ENCODE measurements at places on chromosomes 2 and 18.

GRCh38 chr18:24219561-24220317 lies 80.9 kb downstream of the CABYR start:
- DNase-seq = no peak

GRCh38 chr2:65999796-66000195 lies 435.1 kb upstream of the MEIS1 start:
- peak; percentile 11 for DNase-seq

DNA sequence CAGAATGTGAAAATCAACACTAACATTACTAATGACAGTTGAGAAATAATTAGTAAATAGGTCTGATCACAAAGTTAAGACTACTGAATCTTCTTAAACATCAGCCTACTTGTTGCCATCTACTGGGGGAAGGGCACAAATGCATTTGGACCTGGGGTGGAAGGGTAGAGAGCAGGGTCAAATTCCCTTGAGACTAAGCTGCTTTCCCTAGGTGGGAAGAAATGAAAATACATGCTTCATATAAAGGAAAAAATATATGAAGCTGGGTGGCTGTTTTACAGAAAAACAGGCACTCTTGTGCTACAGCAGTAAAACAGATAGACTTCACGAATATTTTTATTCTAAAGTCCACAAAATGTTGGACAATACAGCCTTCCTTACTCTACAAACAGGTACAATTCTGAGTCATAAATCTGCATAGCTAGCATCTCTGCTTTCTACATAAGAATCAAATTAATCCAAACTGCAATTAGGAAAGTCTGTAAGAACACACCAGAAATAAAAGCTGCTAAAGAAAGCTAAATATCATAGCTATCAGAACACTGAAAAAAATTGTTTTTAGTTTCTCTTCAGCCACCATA lies 10.9 kb downstream of the TRIP12 start:
- no peak for DNase-seq

DNA sequence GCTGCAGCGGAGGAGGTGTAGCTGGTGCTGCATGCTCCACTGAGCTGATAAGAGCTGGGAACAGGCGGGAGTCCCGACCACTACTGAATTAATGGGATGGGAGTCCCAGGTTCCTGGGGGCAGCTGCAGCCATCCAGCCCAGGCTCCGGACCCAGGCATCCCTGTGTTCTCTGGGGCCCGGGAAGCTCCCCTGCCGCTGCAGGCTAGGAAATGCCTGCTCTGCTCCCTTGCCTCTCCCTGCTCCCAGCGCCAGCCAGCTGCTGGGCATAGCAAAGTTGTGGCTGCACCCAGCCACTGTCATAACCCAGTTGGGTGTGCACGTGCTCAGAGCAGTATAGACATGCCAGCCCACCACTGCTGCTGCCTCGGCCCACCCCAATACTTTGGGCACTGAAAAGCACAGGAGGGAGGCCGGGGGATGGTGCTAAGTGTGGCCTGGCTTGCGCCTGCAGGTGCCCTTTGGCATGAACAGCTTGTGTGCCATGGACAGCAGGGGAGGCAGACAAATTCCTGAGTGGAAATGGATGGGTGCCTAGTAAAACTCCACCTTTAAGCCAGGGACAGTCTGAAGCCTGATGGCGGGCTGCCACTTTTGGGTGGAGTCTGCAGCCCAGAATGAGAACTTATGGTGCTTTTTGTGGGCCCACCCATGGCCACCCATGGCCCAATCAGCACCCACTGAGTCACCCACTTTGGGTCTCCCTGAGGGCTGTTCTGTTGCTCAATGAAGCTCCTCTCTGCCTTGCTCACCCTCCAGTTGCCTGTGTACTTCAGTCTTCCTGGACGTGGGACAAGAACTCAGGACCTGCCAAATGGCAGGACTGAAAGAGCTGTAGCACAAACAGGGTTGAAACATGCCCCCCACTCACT lies 219.3 kb upstream of the TMEFF2 start:
- DNase-seq = no peak

DNA sequence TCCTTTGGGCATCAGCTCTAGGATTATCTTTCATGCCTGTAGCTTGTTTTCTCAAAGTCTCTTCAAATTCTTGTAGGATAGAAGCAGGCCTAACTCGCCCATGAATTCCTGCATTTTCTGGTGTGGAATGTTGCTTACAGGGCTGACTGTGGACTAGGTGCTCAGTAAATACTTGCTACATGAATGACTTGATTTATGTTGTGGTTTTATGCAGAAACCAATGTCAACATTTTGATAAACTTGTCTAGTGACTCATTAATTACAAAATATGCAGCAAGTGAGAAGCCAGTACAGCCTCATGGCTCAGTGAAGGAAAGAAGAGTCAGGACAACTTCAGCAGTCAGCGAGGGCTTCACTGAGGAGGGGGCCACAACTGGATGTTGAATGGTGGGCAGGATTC lies 110.6 kb upstream of the SIX2 start:
- peak; percentile 62 for DNase-seq

DNA sequence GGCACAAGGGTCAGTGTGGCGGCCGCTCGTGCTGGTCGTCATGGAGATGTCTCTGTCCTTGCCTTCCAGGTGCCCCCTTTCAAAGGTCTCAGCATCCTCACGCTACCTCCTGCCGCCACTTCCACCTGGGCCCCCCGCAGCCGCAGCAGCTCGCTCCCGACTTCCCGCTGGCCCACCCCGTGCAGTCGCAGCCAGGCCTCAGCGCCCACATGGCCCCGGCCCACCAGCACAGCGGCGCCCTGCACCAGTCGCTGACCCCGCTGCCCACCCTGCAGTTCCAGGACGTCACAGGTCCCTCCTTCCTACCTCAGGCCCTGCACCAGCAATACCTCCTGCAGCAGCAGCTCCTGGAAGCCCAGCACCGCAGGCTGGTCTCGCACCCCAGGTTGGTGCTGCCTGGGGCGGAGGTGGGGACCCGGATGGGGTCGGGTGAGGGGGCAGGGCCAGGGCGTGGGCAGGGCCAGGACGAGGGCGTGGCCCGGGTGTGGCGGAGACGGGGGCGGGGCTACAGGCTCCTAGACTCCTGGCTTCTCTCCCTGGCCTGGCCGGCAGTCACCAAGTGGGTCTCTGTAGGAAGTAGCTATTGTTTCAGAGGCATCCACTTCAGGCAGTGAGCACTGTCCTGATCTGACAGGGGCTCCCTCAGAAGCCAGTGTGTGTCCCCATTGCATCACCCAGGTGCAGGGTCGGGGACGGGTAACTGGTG lies 223.7 kb downstream of the LOXHD1 start:
- no peak for DNase-seq

GRCh38 chr2:102585847-102586404 lies 33.4 kb upstream of the SLC9A2 start:
- peak; percentile 17 for DNase-seq

GRCh38 chr2:208490492-208490891 lies 83.9 kb downstream of the PTH2R start:
- DNase-seq = no peak

DNA sequence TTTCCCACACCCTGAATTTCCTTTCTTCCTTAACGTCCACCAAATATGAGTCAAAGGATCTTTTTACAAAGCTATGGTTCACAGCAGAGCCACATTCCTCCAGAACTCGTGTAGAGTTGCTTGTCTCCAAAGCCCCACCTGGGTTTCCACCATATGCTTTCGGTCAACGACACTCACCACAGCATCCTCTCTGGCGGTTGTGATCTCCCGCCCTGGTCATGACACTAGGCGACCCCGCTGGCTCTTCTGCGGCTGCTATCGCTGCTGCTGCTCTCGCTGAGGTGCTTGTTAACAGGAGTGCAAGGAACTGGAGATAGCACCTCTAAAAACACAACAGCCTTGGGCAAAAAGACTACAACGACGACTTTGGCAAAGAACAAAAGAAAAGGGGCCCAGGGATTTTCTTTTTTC lies 340 bp downstream of the SLC40A1 start:
- DNase-seq = no peak

DNA sequence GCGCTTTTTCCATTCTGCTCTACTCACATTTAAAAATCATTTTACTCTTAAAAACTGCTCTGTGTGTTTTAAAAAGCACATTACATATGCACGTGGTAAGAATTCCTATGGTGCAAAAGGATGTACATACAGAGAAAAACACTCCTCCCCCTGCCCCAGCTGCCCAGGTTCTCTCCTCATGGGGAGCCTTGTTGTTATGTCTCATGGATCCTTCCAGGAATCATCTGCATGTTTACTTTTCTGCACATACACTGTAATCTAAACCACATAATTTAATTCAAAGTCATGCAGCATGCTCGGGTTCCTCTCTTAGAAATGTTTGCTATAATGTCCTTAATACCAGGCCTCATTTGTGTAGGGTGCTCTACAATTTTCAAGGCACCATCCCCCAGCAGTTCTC lies 243.3 kb downstream of the LOXHD1 start:
- no peak for DNase-seq

- no peak for DNase-seq
These were observed 136.1 kb downstream of the ICOS start for GRCh38 chr2:204072443-204073324.

GRCh38 chr2:171482308-171482707 lies 40.0 kb upstream of the CYBRD1 start:
- DNase-seq = no peak

- DNase-seq = peak; percentile 12
These were observed 63.7 kb downstream of the COL4A3 start for GRCh38 chr2:227228061-227228667.

GRCh38 chr2:231640641-231641111 lies 48.0 kb downstream of the TEX44 start:
- no peak for DNase-seq

- DNase-seq = no peak
These were observed 48.7 kb downstream of the NCK2 start for GRCh38 chr2:105793196-105793975.

DNA sequence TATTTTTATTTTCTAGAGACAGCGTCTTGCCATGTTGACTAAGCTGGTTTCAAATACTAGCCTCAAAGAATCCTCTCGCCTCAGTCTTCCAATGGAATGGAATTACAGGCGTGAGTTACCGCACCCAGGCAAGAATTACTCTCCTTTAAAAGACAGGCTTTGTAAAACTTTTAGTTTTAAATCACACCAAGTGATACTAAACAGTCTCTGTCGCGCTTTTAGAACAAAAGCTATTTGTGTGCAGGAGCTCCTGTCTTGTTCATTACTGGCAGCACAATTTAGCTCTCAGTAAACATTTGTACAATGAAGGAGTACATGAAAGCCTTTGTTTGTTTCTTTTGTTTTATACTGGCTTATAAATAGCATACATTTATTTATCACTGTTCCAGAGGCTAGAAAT lies 1719.2 kb upstream of the PIK3C3 start:
- no peak for DNase-seq

GRCh38 chr2:168545439-168546082 lies 89.5 kb downstream of the CERS6 start:
- peak; percentile 92 for DNase-seq

DNA sequence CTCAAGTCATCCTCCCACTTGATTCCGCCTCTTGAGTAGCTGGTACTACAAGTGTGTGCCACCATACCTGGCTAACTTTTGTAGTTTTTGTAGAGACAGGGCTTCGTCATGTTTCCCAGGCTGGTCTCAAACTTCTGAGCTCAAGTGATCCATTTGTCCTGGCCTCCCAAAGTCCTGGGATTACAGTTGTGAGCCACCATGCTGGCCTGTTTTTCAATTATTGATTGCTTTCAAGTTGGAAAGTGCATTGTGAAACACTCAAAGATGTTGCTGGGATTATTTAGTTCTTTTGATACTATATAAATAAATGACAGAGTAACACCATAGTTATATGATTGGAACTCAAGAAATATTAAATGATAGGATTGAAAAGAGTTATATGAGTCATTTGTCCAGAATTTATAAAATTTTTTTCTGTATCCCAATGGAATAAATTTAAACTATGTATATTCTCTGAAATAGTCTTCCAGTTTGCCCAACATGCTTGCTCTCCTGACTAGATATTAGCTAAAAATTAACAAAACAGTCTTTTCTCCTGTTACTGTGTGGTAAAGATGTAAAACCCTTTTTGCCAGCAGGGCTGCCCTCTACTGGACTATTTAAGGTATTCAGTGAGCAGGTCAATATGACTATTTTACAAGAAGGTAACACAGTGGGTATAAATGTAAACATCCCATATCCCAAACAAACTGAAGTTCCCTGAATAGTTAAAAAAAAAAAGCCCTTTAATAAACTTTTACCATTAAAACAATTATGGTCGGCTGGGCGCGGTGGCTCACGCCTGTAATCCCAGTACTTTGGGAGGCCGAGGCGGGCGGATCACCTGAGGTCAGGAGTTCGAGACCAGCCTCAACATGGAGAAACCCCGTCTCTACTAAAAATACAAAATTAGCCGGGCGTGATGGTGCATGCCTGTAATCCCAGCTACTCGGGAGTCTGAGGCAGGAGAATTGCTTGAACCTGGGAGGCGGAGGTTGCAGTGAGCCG lies 42.7 kb downstream of the ACSL3 start:
- DNase-seq = peak; percentile 42
